ENCODE measurements at places on chromosomes 6 and 20.
A peak's percentile ranks its signal among the peaks of the same experiment; 100 is the strongest.

- no peak for DNase-seq
Observed at GRCh38 chr20:44543358-44543757, 21.5 kb upstream of the SERINC3 start.

DNA sequence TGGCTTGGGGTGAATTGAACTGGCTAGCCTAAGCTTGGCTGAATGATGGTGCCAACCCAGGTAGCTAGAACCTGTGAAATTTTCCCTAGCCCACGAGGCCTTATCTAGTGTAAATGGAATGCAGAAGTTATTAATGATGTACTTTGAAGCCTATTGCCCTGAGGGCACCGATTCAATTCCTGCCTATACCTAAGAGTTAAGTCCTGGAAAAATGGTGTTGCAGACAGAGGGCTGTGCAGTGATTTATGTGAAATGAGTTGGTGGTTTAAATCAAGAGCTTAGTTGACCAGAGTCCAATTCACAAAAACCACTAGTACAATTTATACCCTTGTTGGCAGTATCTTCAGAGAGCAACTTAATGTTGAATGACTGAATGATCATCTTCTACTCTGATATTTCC is 373.8 kb upstream of the JAG1 start:
- no peak for DNase-seq

- DNase-seq, result no peak
Observed at GRCh38 chr6:16474772-16475493, 236.5 kb downstream of the GMPR start.

DNA sequence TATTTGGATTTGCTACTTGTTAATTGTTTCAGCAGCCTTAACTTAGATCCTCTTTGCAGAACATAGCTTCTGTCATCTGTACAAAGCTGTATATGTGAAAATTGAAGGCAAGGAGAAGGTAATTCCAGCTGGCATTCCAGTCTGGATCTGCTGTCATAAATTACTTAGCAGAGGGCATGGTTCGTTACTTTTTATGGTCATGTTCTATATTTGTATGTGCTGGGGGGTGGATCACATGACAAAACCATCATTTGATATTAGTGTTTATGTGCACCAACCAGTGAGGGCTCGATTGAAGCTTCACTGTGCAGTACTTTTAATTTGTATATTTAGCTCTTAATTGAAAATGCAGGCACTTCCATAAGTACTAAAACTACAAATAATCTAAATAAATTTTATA is 80.2 kb downstream of the CAP2 start:
- no peak for DNase-seq

GRCh38 chr6:3806169-3806922 is 42.8 kb upstream of the FAM50B start:
- no peak for DNase-seq

DNA sequence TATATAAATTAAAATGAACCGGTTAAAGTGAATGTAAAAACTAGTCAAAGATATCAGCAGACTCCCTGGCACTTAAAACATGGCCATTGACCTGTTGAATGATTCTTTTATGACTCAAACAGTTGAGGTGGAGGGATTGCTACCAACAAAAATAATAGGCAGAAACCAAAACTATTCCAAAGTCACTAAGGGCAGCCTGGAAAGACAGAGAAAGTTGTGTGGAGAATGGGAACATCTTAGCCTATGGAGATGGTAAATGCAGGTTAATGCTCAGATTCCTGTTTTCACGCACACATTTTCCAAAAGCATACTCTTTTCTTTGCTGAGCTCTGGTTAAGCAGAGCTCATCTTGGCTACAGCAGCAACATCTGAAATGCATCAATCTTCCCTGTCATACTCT is 553.5 kb downstream of the HACE1 start:
- no peak for DNase-seq

DNA sequence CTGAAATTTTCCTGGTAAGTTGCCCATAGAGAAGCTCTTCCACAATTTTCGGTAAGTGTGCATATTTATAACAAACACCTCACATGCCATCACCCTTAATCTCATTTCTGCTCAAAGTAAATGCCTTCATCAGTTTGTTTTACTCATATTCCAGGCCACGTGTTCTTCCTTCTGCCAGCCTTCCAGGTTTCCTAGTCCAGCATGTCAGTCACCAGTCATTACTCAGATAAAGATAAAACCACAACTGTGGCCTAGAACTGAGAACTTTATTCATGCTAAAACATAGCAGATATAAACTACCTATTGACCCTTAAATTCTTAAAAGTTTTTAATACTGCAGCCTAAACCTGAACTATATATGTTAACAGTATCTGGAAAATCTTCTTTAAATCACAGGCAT is 149.5 kb upstream of the SLC22A16 start:
- DNase-seq, result no peak

DNA sequence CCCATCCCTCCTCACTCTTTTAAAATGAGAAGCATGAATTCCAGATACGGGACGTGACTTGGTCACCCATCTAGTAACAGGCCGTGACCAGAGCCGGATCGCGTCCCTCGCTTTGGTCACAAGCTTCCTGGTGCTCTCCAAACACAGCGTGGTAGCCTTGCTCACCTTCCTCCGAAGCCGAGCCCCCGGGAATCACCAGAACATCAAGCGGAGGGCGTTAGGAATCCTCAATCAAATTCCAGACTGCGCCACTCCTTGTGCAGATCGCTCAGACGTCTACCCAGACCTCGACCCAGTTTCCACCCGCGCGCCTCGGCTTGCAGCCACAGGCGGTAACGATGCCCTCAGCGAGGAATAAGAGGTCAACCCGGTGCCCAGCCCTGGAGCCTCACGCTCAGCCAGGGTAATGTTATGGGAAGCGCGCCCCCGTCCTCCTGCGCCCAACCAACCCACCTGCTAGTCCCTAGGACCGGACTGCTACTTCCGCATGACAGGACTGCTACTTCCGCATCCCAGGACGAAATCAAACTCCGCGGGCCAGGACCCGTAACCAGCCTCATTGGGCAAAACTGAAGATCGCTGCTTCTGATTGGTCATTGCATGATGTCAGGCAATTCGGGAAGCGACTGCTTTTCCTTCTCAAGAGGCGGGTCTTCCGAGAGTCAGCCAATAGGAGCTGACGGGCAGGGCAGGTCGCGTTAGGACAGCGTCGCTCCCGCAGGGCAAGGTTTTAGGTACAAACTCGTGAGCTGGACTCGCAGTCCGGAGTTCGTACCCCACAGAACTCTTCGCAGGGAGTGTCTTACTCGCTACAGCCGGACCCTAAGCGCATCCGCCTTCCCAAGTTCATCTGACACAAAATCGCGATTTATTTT is at the start of gene MTFR2:
Gene MTFR2, minus strand, starts transcription at position 501 of the 875 bp plus-strand sequence. CDS start 1,212 bp downstream, outside the sequence.
- DNase-seq, result peak; percentile 99

GRCh38 chr20:2459981-2460751 is 10.4 kb downstream of the SNRPB start:
- no peak for DNase-seq

DNA sequence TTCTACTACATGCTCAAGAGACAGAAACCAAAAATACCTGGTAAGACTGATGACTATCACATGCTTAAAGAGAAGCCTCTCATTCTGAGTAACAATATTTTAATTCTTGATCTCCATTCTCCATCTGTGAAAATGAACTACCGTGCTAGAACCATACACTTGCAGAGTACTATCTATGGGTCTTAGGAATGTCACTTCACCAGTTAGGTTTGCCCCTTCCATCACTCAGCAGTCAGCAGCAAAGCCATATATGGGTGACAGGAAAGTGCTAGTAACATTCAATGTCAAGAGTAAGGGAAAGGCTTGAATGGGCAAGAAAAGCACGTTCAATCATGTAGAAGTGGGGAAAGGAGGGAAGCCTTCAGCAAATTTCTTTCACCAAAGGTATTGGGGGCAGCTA is 2.3 kb downstream of the DNAAF9 start:
- DNase-seq, result no peak

DNA sequence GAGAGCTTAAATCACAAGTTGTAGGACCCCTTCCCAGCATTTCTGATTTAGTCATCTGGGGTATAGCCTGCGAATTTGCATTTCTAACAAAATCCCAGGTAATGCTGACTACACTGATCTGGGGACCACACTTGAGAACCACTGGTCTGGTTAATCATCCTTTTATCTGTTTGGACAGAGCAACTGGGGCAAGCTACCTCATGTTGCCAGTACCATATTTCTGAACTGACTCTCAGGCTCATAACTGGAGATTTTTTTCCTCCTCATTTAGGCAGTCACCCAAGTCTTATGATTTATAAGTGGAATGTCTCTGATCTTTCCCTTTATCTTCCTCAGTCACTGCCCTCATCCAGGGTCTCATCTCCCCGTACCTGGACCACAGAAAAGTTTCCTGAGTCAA is 12.0 kb upstream of the GTF3C6 start:
- DNase-seq, result no peak
